ENCODE measurements at places on chromosomes 16 and 17. TPM values are rescaled to one million over a fixed set of nuclear protein-coding genes. Genes with fewer than 3 reads are reported as not detected.
A peak's percentile ranks its signal among the peaks of the same experiment; 100 is the strongest.

ZPBP2 gene
- not detected for polyA plus RNA-seq

HID1 gene
- polyA plus RNA-seq = 6.2 TPM

GRCh38 chr17:78163881-78164747 lies 4.3 kb upstream of the SYNGR2 start:
- DNase-seq = no peak

GRCh38 chr16:15650019-15650697 lies at the start of gene NDE1:
Gene NDE1, plus strand, starts transcription at chr16:15650245. Its CDS starts 14,534 bp downstream, at chr16:15664779.
- DNase-seq = peak; percentile 90

ICAM2 gene
- polyA plus RNA-seq = not detected

- DNase-seq = no peak
Measured at GRCh38 chr17:72506773-72507172, 386.0 kb downstream of the SOX9 start.

CCL3 gene
- polyA plus RNA-seq = not detected

- peak; percentile 98 for DNase-seq
Measured at GRCh38 chr16:16021988-16022682, 72.7 kb downstream of the ABCC1 start.

CLEC3A gene
- polyA plus RNA-seq = not detected

CA7 gene
- not detected for polyA plus RNA-seq

DNA sequence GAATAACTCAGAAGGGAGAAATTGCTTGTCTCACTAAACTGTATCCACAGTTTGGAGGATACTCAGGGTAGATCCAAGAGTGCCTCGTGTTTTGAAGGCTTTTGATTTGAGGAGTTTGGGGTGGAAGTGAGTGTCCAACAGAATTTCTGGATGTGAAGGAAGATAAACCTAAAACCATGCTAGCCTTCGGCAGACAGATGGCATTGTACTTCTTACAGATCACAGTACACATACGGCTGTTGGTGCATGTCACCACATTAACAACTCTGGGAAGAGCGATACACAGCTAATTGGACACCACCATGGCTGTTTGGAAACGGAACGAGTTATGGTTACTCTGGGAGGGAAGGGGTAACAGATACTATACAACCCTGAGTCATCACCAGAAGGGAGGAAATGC lies 420.4 kb downstream of the GRIN2A start:
- no peak for DNase-seq
